Cerebellar nuclear complex (tissue), 1 donor: ENCODE measurements at places on chromosomes 3 and 15.

DNA sequence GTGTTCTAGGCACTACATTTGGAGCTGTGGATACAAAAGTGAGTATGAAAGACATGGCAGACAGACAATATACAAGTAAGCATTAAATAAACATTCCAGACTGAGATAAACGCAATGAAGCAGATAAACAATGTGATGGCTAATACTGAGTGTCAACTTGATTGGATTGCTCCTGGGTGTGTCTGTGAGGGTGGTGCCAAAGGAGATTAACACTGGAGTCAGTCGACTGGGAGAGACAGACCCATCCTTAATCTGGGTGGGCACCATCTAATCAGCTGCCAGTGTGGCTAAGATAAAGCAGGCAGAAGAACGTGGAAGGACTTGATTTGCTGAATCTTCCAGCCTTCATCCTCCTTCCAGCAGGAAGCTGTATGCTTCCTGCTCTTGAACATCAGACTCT lies 77.2 kb downstream of the CADPS start:
- no peak for DNase-seq

- no peak for DNase-seq
These were observed 136.8 kb upstream of the ACP3 start for GRCh38 chr3:132180337-132180791.

- DNase-seq: no peak
These were observed 12.5 kb downstream of the SAMD7 start for GRCh38 chr3:169923831-169924230.

GRCh38 chr3:170007031-170007663 lies 30.6 kb upstream of the GPR160 start:
- no peak for DNase-seq
